Activated CD4-positive, alpha-beta T cell treated with anti-CD3 and anti-CD28 coated beads, Interleukin-2, Interleukin-4, amounts not matched to agents 100 ng/mL and 50 ng/mL, durations not matched to agents 16 hours and 8 hours (primary cell): ENCODE measurements at places on chromosomes 7 and 10.

DNA sequence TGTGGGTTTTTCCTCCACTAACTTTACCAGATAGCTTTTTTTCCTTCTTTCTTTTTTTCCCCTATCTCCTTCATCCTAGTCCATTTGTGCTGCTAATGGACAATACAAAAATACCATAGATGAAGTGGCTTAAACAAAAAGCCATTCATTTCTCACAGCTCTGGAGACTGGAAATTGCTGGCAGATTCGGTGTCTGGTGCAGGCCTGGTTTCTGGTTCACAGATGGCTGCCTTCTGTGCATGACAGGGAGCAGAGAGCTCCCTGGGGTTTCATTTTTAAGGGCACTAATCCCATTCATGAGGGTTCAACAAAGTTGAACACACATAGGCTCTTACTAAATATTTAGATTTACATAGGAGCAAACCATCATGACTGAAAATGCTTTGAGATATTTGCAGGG lies 467.4 kb downstream of the TYW1 start:
- no peak for DNase-seq

- DNase-seq: no peak
Observed at GRCh38 chr10:105952153-105952552, 1212.4 kb downstream of the SORCS1 start.

GRCh38 chr10:69513617-69514016 lies 59.6 kb downstream of the NEUROG3 start:
- DNase-seq: no peak

DNA sequence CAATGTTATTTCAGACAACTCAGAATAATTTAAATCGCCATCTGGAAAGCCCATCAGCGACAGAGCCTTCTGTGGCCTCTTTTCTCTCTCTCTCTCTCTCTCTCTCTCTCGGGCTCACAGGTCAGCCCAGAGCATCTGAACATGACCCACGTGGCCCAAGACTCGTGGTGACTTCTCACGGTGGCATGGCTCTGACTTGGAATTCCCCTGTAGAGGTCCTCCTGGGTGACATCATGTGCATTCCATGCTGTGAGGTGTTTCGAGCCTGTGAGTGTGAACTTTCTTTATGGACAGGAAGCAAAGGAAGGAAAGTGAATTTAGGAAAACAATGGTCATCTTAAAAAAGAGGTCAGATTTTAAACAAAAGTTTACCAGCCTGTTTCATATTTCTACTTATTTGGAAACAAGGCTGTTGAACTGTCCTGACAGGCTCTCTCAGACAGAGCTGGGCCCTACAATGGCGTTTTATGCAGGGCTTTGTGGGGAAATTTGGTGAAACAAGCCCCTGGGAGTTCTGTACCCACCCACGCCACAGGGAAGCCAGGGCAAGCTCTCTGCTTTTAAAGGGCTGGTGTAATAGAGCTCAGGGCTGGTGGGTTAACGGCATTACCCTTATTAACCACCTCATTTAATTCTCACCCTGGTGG lies 359.7 kb upstream of the ZNF32 start:
- DNase-seq: no peak

- DNase-seq: peak; percentile 83
Observed at GRCh38 chr10:89805599-89806013, 104.2 kb downstream of the KIF20B start.

DNA sequence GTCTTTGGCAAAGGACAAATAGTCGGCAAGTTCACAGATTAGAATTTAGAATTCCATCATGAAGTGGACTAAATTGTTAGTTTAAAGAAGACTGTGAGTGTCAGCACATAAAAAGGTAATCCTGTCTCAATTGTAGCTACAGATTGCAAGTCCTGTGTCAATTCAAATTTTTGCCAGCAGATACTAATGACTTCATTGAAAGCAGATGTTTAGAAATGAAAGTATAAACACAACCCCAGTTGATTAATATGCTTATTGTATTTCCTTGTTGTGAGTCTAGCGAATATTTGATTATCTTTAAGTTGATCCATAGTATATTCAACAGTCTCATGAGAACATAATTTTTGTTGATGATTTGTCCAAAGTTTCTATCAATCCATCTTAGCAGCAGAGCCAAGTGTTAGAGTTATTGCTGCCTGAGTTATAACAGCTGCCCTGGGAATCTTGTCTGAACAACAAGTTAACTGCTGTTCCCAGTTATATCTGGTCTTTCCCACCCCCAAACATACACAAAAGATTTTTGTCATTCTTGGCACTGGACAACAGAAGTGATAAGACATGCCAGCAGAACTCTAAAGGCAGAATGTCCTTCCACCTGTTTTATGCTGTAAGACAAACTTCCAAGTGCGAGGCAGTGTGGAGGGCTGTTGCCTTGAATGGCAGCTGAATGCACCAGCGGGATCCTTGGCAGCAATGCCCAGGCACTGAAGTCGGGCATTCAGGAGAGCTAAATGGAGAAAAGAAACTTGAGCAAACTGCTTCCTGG lies 21.3 kb upstream of the HERPUD2 start:
- DNase-seq: no peak

GRCh38 chr10:451021-451471 lies 238.4 kb downstream of the DIP2C start:
- peak; percentile 55 for DNase-seq

- no peak for DNase-seq
Observed at GRCh38 chr10:118457824-118458428, 115.8 kb upstream of the FAM204A start.

DNA sequence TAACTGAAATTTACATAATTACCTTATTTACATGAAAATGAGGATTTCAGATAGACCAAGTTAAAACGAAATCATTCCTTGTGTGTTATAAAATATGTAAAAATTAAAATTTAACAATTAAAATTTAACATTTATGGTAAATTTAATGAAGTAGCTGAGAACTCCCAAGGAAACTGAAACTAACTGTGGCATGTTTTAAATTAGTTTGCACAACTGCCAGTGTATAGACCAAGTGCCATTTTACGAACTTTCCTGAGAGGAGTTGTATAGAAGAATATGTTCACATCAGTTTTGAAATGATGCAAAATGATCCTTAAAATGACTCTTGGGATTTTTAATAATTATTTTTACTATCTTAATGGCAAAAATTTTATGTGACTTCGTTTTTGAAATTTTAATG lies 23.6 kb downstream of the PDLIM1 start:
- no peak for DNase-seq

DNA sequence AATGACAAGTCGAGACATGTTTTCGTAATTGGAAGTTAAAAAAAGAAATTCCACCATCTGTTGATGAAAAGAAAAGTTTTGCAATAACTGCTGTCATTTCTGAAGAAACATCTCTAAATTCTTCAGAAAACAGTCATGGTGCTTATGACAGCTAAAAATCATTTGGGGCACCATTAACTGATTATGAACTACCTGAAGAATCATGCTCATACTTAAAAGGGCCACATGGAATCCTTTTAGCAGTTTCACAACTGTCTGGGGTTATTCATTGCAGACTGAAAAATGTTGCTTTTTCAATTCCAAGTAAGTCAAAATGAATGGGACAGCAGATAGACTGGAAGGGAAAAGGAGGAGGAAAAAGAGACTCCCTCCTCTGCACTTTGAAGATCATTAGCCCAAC lies 134.2 kb downstream of the CHN2 start:
- no peak for DNase-seq

- no peak for DNase-seq
Observed at GRCh38 chr7:20738518-20739481, 47.9 kb downstream of the SP8 start.

- no peak for DNase-seq
Observed at GRCh38 chr10:75295868-75296441, 60.2 kb upstream of the COMTD1 start.

DNA sequence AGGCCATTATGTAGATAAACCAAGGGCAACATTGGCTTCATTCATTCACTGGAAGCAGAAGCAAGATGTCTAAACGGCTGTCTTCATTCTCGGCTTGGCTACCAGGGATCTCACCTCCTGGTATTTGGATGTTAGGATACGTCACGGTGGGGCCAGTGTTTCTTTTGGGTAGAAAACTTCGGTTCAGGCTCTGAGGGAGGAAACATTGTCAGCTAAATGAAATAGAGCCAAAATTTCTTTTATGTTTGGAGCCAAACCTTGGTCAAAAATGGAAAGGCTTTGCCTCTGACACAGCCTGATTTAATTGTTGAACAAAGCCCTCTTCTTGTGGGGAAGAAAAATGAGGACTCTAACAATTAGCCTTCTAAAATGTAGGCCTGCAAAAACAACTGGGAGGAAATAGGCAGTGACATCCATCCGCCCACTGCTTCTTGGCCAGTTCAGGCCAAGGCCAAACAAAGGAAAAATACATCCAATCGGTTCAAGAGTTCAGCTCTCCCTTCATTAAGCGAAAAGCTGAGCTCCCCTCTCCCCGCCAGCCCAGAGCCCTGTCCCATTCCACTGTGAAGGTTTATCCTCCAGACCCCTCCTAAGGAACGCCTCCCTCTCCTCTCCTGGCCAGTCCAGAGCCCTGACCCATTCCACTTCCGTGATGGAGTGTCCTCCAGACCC lies 44.4 kb downstream of the PFKFB3 start:
- no peak for DNase-seq

DNA sequence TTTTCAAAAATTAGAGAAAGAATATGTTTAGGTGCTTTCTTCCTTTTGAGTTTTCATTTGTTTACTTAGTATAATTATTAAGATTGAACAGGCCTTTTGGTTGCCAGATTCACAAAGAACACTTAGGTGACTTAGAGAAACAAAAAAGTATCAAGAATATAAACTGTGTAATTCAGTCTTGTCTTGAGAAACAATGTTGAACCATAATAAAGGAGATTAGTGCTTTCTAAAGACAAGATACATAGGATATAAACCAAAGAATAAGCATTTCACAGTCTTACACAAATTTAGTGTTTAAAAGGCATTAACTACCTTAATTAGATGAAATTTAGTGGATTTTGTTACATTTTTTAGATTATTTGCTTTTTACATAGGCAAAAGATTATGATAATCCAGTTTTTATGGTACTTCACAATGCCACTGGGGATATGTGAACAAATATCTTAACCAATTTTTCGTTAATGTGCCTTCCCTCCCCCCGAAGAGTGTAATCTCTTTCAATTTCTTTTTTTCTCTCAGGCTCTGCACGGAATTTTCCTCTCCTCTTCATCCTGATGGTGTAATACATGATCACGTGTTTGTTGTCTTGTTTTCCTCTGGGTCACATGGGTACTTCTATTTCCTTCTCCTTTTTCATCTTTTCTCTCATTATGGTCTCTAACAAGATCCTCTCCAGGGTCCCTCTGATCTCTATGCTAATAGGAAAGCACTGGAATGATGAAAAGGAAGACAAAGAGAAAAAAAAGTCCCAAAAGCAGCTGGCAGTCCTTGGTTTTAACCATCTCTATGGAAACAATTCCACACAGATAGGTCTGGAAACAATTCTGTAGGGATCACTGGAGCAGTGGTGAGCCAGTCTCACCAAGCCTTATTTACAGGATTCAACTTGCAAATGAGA lies 3.7 kb upstream of the HNRNPH3 start:
- no peak for DNase-seq

DNA sequence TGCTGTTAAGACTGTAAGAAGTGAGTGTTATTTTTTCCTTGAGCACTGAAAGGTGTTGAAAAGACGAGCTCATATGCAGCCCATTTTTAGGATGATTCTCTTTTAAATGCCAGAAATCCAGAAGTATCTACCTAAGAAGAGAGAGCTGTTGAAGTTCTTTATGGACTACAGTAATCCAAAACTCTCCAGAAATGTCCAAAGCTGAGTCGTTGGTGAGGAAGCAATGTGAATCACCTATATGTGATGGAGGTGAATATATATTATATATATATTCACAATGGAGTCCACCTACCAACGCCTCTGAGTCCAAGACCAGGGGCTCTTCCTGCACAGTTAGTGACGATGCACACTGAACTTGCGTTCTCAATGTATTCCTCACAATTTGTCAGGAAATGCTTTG lies 252.7 kb upstream of the PITRM1 start:
- DNase-seq: no peak

DNA sequence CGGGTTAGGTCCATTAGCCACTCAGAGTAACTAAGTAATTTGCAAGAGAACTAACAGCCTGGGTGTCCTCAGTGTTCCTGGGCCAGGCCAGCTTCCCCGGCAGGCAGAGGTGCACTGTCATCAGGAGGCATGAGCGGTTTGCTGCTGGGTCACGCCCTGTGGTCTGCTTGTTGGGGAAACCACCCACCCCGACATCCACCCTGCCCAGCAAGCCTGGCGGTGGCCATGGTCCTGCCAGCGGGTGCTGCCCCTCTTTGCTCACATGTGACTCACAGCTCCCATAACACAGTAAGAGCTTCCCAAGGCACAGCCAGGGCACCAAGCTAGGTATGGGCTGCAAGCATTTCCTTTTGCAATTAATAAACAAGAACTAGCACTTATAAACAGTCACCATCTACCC lies 75.9 kb downstream of the RGS10 start:
- peak; percentile 17 for DNase-seq

GRCh38 chr10:120253131-120253530 lies 203.9 kb upstream of the PLPP4 start:
- no peak for DNase-seq

- peak; percentile 84 for DNase-seq
Observed at GRCh38 chr7:102415685-102416225, 17.6 kb upstream of the ORAI2 start.

GRCh38 chr10:74705358-74705980 lies 120.9 kb upstream of the KAT6B start:
- no peak for DNase-seq

GRCh38 chr7:151025924-151026671 lies 1.8 kb upstream of the ATG9B start:
- DNase-seq: no peak

GRCh38 chr7:39678930-39679709 lies 55.7 kb downstream of the RALA start:
- no peak for DNase-seq

DNA sequence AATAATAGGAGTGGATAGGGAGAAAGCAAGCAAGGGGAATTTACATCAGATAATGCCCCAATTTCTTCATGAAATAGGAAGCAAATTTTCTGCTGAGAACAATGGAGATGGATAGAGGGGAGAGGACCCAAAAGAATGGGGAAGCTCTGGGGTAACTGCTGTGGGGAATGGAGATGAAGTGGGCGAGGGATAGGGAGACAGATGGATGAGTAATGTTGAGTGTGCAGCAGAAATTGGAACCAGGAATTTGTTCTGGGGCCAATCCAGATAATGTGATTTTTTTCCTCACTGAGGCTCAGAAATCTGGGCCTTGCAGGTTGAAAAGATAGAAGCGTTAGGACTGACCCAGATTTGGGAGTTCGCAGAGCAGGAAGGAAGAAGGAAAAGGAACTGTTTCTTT lies 24.5 kb upstream of the MRC1 start:
- DNase-seq: no peak

GRCh38 chr7:16491148-16491547 lies 25.6 kb upstream of the SOSTDC1 start:
- no peak for DNase-seq

- no peak for DNase-seq
Observed at GRCh38 chr7:91492773-91493172, 228.5 kb downstream of the FZD1 start.

DNA sequence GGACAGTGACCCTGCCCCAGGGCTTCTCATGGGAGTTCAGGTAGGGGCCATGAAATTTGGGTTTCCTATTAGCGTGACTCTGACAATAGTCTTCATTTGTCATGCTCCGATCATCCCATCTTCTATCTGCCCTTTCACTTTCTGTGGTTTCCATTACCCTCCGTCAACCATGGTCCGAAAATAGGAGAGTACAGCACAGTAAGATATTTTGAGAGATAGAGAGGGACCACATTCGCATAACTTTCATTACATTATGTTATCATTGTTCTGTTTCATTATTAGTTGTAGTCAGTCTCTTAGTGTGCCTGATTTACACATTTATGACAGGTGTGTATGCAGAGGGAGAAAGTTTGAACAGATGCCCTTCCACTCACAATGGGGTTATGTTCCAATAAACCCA lies 649.2 kb downstream of the SDK1 start:
- no peak for DNase-seq

GRCh38 chr7:17364671-17365070 lies 66.2 kb downstream of the AHR start:
- no peak for DNase-seq
